ENCODE measurements at places on chromosomes 16 and 17. TPM values are rescaled to one million over a fixed set of nuclear protein-coding genes. Genes with fewer than 3 reads are reported as not detected.

The CAMTA2 gene
- total RNA-seq = 21.7 TPM

The OR1F1 gene
- not detected for total RNA-seq

The MIF4GD gene
- total RNA-seq = 4.7 TPM

The NUFIP2 gene
- 38.9 TPM for total RNA-seq

The PRSS21 gene
- not detected for total RNA-seq

The TBC1D28 gene
- not detected for total RNA-seq

The HOXB9 gene
- total RNA-seq = not detected

The GP1BA gene
- not detected for total RNA-seq

The STX8 gene
- 52.0 TPM for total RNA-seq

The LITAFD gene
- not detected for total RNA-seq

The MAP2K6 gene
- total RNA-seq = under 0.01 TPM

The ACSM2A gene
- total RNA-seq = not detected

The CA5A gene
- not detected for total RNA-seq

The CDH3 gene
- total RNA-seq = not detected

The FAAP100 gene
- total RNA-seq = 34.7 TPM

The RNF227 gene
- total RNA-seq = 1.1 TPM

The MARF1 gene
- total RNA-seq = 10.5 TPM

The IRF8 gene
- not detected for total RNA-seq

The MT1F gene
- total RNA-seq = not detected

The CPHXL2 gene
- total RNA-seq = not detected

The CES2 gene
- total RNA-seq = 25.3 TPM

The NPIPA2 gene
- not detected for total RNA-seq

The KCNG4 gene
- total RNA-seq = not detected

The MYH1 gene
- total RNA-seq = not detected

The CORO1A gene
- total RNA-seq = 0.90 TPM
